ENCODE measurements at places on chromosomes 2 and 18.

DNA sequence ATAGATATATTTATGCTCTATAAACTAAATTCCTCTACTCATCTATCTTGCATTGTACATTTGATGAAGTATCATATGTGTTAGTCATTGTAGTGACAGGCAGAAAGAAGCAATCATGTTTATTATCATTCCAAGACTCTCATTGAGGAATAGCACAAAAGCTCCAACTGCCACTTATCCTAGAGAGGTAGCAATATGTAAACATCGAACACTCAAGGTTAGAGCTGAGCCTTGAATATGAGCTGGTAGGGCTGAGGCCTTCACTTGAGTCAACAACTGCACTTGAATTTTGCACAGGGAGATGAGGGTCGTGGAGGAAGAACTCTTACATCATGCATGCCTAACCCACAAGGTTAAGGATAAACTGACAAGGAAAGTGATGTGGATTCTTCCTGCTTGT is 900.9 kb downstream of the CPS1 start:
- DNase-seq = no peak

DNA sequence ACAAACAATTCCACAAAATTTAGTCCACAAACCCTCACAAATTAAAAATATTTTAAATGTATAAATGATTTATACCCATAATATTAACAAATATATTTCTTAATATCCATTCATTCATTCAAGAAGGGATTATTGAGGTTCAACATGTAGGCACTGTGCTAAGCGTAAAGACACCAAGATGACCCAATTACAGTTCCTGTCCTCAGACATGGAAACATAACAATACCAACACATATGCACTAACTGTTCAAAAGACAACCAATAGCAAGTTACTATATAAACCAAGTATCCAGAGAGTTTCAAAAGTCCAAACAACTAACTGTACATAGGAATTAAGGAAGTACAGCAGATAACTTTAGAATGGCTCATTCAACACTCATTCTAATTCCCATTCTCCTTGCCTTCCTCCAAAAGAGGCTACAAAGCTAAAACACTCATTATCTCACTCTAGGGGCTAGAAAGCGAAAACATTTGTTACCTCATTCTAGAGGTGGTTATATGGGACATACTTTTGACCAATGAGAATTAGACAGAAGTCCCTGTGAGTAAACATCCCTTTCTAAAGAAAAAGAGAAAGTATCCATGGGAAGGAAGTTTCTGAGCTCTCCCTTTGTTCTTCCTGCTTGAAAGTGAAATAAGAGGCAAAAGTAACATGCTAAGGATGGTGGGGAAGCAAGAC is 292.4 kb downstream of the ZEB2 start:
- no peak for DNase-seq

DNA sequence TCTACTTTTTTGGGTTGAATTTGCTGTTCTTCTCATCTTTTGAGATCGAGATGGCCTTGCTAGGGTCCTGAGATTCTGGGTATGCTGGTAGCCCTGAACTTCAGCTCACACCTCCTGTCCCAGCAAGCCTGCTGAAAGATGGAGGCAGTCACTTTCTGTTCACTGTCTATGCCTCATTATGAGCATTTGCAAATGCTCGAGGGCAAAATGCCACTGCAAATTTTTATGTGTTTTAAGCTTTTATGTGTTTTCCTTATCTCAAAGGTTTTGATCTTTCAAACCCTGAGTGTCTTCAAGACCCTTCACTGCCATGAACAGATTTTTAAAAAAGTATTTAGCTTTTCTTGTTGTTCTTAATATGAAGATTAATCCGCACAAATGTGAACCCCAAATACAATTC is 766.7 kb upstream of the HS6ST1 start:
- no peak for DNase-seq

DNA sequence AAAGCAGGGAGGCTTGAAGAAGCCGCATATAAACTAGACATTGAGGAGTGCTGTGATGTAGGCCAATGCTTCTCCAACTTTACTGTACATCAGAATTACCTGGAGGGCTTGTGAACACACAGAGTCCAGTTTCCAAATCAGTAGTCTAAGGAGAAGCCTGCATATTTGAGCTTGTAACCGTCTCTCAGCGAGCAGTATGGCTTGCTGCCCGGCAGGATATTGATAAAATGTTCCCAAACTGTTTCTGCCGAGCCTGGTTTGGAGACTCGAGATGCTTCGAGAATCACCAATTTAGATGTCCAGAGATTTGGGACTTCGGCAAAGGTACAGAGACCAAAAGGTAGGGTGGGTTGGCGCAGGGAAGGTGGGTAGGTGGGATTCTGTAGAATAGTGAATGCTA is 11.0 kb upstream of the RAB31 start:
- DNase-seq = no peak

- DNase-seq = peak; percentile 77
Measured at GRCh38 chr18:41144441-41144840, 810.6 kb upstream of the PIK3C3 start.

GRCh38 chr18:57953883-57954282 is 90.1 kb upstream of the NEDD4L start:
- no peak for DNase-seq

GRCh38 chr2:173747035-173747434 is 218.1 kb downstream of the SP3 start:
- no peak for DNase-seq

DNA sequence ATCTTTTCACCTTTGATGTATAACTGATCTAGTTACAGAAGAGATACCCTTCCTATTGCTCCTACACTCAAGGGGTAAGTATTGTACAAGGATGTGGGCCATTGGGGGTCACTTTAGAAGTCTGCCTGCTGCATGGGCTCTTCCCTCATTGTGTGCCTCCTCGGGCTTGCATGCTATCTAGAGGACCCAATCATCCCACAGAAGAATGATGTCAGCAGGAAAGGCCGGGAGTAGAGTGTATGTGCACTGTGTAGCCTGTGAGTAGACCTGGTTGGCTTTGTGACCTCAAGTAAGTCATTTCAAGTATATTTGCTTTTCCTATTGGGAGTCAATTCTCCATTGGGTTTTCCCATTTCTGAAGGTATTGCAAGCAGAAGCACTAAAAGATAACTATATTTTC is 129.5 kb upstream of the TRIB2 start:
- no peak for DNase-seq

- DNase-seq = no peak
Measured at GRCh38 chr2:50490991-50491390, 540.9 kb downstream of the NRXN1 start.

DNA sequence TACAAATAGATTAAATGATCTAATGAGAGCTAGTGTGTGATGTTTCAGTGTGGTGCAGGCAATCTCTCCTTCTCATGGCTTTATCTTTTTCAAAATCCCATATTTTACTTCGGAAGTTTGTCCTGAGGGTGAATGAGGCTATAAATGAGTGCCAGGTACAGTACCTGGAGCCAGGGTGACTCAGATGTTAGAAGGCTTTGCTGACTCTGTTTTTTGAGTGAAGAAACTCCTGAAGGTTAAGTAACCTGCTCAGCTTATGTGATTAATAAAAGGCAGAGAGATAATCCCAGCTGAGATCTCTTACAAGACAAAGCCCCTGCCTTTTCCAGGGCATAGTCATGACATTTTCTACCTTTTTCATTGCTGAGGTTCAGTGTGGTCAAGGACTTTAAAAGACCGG is 52.6 kb downstream of the MGAT5 start:
- DNase-seq = no peak

- DNase-seq = no peak
Measured at GRCh38 chr2:8236391-8236790, 445.5 kb upstream of the ID2 start.

DNA sequence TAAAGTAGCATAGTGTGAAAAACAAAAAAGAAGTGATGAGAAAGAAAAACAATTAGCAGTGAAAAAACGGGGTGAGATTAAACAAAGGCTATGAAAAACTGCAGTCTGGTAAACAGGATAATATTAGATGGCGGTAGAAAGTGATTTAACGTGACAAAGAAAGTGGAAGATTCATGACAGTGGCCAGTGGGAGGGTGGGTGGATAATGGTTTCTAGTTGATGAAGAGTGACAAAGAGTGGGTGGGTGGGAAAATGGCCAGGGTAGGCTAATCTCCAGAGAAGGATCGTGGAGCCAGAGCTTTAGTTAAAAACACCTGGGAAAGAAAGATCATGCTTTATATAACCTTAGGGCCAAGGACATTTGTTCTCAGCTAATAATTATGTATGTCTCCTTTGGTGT is 1667.8 kb downstream of the LRP1B start:
- no peak for DNase-seq

DNA sequence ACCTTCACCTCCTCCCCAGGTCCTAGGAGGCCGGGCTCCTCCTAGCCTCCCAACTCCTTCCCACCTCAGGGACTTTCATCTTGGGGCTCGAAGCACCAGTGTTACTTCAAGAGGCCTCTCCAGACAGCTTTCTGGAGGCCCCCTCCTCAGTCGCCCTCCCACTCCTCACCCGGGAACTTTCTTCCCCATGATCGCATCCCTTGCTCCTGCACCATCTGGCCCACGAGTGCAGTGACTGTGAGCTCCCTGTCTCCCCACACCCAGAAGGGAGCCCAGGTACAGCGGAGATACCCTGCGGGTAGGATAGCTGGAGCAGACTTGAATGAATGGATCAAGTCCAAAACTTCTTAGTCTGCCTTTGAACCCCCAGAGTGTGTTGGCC is 6.1 kb downstream of the ERFE start:
- DNase-seq = no peak

- DNase-seq = peak; percentile 66
Measured at GRCh38 chr2:56009758-56010458, 86.3 kb upstream of the EFEMP1 start.

DNA sequence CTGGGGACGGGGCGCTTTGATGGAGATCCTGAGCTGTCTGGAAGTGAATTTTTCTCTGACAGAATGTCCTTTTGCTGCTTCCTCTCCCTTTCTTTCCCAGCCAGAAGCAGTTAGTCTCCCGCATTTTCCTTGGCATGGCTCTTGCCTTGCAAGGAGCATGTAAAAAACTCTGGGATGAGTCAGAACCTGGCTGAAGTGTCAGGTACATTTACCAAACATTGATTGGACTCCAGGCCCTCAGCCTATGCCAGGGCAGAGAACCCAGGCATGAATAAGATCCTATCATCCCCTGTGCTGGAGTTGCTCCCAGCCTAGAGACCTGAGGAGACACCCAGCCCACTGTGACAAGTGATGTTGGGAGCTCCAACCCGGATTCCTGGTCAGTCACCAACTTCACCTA is 21.6 kb downstream of the STON1 start:
- peak; percentile 49 for DNase-seq

DNA sequence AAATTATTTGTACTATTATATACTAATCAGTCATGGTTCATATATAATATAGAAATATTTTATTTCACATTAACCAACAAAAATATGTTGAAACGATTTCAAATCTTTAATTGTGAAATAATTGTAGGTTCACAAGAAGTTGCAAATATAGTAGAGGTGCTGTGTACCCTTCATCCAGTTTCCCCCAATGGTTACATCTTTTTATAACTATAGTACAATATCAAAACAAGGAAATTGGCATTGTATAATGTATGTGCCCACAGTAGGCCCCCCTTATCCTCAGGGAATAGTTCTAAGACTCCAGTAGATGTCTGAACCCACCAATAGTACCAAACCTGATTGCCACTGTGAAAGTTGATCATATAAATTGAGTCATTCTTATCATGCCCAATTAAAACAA is 7.4 kb upstream of the CYB5A start:
- DNase-seq = no peak

GRCh38 chr2:69210385-69210784 is 176.6 kb downstream of the GFPT1 start:
- DNase-seq = peak; percentile 47

GRCh38 chr2:168244318-168244717 is 3.1 kb downstream of the STK39 start:
- no peak for DNase-seq

DNA sequence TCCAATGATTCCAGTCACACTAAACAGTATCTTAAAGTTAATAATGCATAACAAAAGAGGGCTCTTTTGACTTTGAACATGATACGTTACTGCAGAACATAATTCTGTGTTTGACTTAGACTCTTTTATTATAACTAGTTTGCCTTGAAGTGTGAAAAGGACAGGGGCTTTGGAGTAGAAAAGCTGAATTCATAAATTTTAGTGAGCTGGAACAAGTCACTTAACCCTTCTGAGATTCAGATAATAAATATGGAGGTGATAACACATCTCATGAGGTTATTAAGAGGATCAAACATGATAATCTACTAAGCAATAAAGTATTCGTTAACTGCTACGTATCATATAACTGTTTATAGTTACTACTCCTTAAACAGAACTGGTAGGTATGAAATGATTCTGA is 44.7 kb upstream of the FLACC1 start:
- no peak for DNase-seq

GRCh38 chr2:1886405-1886992 is 142.2 kb upstream of the PXDN start:
- peak; percentile 66 for DNase-seq

DNA sequence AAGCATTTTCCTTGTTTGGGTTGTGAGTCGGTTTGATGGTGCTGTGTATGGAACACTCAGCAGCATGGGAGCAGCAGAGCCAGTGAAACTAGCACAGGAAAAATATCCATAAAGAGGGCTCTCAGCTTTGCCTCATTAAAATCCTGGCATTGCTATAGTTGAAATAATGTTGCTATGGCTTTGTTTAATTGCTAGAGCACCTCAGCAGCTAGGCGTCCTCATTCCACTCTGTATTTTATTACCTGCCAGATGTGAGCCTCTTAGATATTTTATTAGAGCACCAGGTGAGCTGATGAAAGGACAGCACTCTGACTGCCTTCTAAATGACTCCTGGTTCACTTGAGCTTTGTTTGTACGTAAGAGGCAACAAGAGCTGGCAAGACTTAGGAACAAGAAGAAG is 232.4 kb downstream of the MTX2 start:
- DNase-seq = no peak

DNA sequence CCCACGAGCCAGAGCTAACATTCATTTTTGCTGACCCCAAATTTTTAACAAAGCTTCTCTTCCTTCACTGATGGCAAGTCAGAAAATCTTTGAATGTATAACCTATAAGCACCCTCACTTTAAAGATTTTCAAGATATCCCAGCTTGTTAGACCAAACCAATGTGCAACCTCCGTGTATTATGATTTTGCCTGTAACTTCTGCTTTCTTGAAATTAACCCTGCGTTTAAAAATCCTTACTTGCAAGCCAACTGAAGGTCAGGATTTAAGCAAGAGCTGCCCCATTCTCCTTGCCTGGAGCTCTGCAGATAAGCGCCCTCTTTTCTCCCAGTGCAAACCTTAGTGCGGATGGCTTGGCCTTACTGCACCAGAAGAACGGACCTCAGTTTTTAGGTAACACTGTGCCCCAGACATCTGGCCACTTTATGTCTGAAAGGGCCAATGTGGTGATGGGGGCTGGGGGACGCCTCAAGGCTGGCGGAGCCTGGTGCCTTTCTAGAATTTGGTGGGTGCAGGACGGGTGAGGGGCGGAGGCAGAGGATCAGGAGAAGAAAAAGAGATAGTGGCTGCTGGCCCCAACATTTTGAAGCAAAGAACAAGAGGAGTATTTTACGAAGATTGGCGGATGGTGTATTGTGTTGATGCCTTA is 805 bp upstream of the TNFRSF11A start:
- no peak for DNase-seq

- DNase-seq = no peak
Measured at GRCh38 chr18:54607213-54608027, 16.4 kb downstream of the DYNAP start.
